ENCODE measurements at places on chromosomes 11 and 22.

DNA sequence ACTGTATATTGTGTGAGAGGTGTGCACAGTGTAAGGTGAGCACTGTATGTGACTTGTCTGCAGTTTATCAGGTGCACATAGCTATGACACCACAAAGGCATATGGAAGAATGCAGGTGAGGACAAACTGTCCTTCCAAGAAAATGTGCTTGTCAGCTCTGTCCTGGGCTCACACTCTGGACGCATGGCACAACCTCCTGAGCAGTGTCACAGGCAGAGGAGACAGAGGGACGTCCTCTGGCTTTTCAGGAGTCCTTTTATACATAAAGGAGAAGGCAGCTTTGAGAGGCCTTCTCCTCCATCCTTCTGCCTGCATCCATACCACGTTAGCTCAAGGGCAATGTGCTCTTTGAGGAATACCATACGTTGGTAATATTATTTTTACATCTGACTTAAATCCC is 7.5 kb upstream of the MYOD1 start:
- no peak for DNase-seq

- DNase-seq, result no peak
These were observed 50.7 kb downstream of the TSPAN18 start for GRCh38 chr11:44777209-44778194.

- DNase-seq, result no peak
These were observed 16.3 kb downstream of the SART1 start for GRCh38 chr11:65977621-65978390.

DNA sequence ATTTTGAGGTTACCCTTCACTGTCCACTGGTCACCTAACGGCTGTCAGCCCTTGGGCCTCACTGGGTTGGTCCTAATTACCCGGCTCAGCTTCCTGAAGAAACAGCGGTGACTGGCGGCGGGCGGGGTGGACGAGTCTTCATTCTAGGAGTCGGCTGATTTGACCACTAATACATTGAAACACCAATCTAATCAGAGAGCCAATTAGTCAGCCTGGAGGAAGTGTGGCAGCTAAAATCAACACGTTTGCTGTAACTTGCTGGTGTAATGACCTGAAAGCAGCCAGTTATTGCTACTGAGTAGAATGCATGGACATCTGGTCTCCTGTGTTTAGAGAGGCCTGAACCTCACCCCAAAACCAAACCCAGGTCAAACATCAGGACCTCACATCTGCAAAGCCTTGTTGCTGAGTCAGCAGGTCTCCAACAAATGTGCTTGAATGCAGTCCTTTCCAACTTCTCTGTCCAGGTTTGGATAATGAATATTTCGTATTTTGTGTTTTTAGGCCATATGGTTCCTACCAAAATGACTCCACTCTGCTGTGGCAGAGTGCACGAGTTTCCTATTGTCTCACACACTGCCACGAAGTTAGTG is 496.4 kb downstream of the BRD1 start:
- DNase-seq, result no peak

GRCh38 chr11:60069450-60069849 is 13.0 kb downstream of the MS4A3 start:
- DNase-seq, result no peak

DNA sequence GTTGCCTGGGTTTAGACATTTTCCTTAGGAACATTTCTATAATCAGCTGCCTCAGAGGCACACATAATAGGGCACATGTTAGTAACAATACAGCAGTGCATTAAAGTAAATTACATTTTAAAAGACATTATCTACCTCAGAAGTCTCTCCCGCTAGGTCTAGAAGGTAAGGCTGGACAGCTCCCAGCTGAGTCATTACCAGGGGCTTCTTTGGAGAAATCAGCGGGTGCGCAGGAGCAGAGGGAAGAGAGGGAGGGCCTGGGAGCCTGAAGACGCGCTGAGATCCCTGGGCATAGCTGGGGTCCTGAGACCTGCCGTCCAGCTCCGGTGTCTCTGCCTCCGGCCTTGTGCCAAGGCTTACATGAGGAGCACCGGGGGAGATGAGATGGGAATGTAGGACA is 67.7 kb downstream of the TMPRSS5 start:
- no peak for DNase-seq

DNA sequence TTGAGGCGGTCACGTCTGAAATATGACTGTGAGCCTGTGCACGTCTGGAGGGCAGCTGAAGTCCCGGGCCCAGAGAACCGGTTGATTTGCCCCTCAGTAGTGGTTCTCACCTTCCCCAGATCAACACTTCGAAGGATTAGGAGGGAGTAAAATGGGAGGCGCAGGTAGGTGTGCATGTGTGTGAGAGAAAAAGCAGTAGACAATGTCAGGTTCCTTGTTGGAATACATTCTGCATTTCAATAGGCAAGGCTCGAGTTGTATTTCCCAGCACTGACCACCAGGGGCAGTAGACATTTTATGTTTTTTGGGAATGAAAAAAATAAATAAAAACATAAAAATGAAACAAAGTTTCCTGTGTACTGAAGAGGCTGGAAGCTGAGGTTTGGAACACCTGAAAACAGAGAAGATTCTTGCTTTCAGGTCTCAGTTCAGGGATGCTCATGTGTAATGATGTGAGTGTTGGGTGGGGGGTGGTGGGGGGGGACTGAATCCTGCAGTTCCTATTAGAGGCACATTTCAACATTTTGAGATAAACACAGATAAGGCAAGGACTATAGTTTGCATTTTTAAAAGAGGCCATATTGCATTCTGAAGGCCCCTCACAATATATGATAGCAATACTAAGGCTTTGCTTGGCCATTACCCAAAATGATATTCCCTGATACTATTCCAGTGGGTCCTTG is 333.9 kb downstream of the CADM1 start:
- no peak for DNase-seq

DNA sequence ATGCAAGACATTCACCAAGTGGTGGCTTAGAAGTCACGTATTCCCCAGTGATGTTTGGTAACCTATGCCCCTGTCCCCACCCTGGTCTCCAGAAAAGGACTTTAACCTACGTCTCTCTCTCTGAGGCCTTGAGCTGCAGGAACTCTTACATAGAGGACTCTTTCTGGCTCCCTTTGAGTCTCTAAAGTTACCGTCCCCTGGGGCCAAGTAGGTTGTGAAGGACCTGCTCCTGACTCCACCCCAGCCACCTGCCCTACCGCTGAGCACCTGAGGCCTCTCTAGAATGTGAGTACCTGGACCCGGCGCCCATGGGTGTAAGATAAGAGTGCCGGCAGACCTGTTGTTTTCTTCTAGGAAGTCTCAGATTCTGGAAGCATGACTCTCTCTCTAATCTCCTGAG is 95.4 kb downstream of the TIMP3 start:
- DNase-seq, result no peak

DNA sequence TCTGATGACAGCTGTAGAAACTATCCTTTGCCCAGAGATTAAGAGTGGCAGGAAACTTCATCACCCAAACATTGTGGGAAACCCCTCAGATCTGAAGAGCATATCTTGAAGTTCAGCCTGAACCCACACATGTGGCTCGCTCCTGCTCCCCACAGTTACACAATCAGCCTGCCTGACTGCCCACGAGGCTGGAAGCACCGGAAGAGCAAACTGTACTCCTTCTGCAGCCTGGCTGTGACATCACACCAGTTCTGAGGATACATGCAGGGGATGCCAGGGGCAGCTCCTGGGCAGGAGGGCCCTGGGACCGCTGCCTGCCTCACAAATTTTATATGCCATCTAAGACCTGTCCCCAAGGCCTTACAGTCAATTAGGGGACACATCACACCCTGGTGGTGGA is 444.4 kb downstream of the BUD13 start:
- no peak for DNase-seq

DNA sequence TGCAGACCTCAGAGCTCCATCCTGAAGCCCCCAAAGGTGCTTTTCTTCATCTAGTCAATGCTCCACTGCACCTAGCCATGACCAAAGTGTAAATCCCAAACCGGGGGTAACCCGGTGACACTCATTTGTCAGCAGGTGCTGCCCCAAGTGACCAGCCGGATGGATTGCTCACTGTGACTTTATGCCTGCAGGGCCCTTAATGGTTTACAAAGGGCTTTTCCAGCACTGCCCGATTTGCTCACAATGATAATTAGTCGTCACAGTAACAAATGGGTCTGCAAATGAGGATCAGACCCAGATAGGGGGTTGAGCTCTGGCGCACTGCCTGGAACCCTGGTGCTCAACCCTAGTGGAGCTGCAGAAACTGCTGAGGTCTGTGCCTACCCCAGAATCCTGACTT is 45.7 kb upstream of the CD5 start:
- no peak for DNase-seq

DNA sequence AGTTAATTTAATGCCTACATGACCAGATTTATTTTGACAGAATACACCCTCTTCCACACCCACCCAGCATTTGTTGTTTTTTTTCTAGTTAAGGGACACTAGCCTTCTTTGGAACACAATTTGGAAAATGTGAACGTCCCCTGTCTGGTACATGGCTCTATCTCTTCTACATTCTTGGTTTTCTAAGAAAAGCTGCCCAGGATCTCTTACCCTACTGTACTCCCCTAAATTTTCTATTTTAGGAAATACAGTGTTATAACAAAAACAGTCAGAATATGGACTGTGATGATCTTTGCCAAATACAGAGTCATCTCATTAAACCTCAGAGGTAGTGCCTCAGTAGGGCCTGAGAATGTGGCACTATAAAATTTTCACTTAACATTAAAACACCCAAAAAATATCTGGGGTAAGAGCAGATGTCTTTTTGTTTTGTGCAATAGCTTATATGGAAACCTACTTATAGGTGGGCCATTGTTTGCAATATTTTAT is 93.1 kb upstream of the SPON1 start:
- DNase-seq, result no peak

GRCh38 chr11:114172055-114172861 is 112.7 kb downstream of the ZBTB16 start:
- no peak for DNase-seq

DNA sequence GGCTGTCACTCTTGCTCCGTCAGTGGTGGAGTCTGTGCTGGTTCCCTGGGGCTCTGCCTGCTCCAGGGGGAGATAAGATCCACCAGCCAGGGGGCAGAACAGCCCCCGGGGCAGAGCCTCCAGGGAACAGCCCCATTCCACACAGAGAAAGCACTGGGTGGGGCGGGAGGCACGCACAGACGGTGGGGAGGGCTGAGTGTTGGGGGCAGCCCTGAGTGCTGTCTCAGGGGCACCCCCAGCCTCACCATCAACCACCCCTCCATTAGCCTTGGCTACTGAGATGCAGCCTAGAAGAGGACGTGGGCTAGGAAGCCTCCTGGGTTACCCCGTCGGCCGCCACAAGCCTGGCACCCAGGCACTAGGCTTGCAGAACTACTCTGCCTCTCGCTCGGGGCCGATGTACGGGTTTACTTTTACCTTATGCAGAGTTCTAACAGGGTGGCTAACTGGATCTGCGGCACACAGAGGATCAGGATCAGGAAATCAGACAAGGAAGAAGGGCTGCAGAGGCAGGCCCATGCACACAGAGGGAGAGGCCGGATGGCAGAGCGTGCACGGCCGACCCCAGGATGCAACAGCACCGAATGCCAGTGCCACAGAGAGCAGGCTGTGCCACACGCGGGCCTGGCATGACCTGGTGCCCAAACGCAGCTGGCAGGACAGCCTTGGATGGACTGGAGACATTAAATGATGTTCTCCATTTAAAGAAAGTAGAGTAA is 140.5 kb downstream of the CTTN start:
- DNase-seq, result no peak

DNA sequence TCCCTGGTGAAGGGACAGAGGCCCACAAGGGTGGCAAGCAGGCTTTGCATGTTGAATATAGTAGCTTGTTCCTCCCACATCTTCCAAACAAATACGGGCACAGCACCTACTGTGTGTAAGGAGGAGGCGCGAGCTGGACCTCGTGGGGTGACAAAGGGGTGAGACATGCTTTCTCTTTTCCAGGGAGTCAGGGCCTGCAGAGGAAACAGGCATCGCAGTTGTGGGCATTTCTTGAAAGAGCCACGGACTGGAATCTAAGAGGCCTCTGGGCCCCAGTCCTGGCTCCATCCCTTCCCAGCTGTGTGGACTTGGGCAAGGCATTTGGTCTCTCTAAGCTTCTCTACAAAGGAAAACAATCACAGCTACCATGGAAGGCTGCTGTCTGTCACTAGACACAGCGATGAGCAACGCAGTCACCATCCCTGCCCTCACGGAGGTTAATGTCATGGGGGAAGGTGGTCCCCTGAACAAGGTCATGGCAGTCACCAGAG is 13.0 kb upstream of the CDC42EP1 start:
- DNase-seq, result no peak

- DNase-seq, result no peak
These were observed 913.0 kb upstream of the CNTN5 start for GRCh38 chr11:98107736-98108135.

DNA sequence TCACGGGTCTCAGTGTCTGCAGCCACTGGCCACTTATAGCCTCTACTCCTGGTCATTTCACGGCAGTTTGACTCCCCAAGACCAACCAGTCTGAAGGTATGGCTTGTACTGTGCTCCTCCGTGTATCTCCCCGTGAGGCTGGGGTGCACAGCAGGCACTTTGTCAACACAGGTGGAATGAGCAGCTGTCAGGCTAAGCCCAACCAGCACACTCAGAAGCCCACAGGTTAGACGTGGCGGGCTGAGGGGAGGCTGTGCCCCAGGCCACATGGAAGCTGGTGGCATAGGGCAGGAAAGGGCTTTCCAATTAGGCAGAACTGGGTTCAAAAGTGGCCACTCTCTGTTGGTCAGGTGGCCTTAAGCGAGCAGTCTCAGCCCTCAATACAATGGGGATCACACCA is 7.0 kb downstream of the TP53I11 start:
- no peak for DNase-seq

- DNase-seq, result no peak
These were observed 461 bp downstream of the TBC1D10A start for GRCh38 chr22:30326255-30326705.

DNA sequence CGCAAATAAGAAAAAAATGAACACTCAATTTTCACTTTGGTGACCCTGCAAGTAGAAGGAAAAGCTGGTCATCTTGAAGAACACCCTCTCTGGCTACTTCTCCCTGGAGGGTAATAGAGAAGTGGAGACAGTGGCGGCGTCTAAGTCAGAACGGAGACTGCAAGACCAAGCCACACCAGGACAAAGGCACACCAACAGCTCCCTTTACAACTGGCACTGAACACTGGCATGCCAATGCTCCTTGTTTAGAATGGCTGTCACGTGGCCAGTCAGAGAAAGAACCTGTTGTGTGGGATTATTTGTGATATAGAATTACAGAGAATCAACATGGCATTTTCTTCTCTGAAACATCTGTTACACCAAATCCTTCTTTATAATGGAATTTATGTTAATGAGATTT is 61.3 kb upstream of the YPEL1 start:
- no peak for DNase-seq

DNA sequence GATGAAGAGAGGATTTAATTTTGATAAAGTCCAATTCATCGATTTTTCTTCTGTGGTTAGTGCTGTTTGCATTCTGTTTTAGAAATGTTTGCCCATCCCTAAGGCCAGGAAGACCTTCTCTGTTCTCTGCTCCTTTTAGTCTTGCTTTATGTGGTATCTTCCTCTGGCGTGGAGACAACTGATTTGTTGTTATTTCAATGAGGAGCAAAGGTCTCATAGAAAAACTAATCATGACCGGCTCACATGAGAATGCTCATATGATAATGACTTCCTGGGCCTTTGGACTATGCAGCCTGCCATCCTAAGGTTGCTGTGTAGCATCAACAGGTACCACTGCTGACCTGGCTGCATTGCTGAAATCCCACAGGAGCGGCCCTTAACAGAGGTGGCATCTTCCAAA is 19.8 kb downstream of the SCGB1A1 start:
- DNase-seq, result no peak

GRCh38 chr22:20316844-20317401 is 2.9 kb downstream of the DGCR6L start:
- no peak for DNase-seq
